ENCODE measurements at places on chromosomes 7 and 10. TPM values are rescaled to one million over a fixed set of nuclear protein-coding genes. Genes with fewer than 3 reads are reported as not detected.

Gene LEP
- total RNA-seq: not detected

Gene CUZD1
- 1.0 TPM for total RNA-seq

Gene C10orf67
- 0.09 TPM for total RNA-seq

Gene CPA4
- 6.3 TPM for total RNA-seq

Gene FEZF1
- total RNA-seq: not detected

Gene OR2A1
- not detected for total RNA-seq

Gene CALN1
- not detected for total RNA-seq

Gene SFTPD
- total RNA-seq: 0.14 TPM

Gene FRMD4A
- total RNA-seq: 3.0 TPM

Gene IFIT5
- 12.2 TPM for total RNA-seq

Gene GRM3
- total RNA-seq: not detected

Gene FAM25G
- not detected for total RNA-seq

Gene EIF5AL1
- 2.1 TPM for total RNA-seq

Gene JAKMIP3
- 0.79 TPM for total RNA-seq

Gene CLDN12
- total RNA-seq: 37.5 TPM

Gene LRRC4
- total RNA-seq: not detected

Gene ING3
- total RNA-seq: 5.0 TPM

Gene XRCC2
- 5.2 TPM for total RNA-seq

Measured in A549 treated with dexamethasone at 1 μM for 4 hours (cell line).